CD4-positive, alpha-beta T cell (primary cell): ENCODE measurements at places on chromosomes 3 and 15.

- DNase-seq = no peak
These were observed 21.6 kb downstream of the MAGI1 start for GRCh38 chr3:66017084-66017483.

DNA sequence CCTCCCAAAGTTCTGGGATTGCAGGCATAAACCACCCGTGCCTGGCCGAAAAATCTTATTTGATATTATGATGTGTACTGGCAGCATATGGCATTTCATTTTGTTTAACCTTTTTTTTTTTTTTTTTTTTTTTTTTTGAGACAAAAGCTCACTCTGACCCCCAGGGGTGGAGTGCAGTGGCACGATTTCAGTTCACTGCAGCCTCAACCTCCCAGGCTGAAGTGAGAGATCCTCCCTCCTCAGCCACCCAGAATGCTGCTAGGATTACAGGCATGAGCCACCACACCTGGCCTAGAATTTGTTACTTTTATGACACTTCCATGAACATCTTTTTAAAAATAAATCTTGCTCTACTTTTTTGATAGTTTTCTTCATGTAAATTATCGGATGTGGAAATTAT lies 12.0 kb downstream of the TERB2 start:
- DNase-seq = no peak

DNA sequence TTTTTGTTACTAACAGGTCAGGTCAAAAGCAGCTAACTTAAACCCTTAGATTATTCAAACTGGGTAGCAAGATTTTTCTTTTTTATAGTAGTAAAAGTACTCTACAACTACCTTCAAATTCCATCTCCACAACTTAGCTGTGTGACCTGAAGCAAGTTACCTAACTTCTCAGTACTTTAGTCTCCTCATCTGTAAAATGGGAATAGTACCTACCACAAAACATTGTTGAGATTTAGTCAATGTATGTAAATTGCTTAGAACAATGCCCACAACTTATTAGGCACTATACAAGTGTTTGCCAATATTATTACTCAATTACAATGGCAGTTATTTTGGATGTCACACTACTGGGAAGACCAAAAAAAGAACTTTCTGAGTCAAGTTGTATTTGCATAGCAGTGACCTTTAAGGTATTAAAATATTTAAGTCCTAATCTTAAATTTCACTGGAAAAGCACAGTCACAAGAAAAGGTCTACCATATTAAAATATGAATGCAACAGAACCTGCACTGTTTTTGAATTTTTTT lies 2.9 kb downstream of the TASOR start:
- DNase-seq = no peak

DNA sequence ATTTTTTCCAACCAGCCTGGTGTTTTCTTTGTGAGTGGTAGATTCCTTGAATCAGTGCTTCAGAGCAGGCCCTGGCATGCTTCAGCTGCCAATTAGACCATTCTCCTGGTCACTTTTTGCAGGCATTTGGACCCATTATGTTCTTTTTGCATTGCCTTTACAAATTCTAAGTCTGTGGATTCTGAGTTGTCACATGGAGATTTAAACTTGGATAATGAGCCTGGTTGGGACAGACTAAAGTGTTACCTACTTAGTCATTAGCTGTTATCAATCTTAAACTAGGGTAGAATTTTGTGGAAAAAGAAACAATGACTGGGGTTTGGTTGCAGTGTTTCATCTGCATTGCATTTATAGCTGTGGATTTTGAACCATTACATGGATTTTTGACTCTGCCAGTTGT lies 40.6 kb downstream of the ARHGEF26 start:
- DNase-seq = no peak

GRCh38 chr3:76044601-76045600 lies 259.6 kb upstream of the ZNF717 start:
- DNase-seq = no peak

DNA sequence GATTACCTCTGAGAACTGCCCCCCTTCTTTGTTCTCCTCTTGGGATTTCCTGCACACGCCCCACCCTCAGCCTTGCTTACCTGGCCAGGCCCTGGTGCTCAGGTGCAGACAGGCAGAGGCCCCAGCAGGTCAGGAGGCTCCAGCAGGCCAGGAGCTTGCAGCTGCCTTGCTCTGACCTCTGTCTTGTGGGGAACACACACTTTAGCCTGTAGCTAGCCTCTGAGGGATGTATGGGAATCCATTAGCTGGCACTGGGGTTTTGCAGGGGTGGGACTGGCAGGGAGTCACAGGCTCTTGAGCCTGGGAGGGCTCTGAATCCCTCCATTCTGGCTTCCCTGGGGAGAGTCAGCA lies 2.7 kb downstream of the SMAD6 start:
- DNase-seq = no peak

DNA sequence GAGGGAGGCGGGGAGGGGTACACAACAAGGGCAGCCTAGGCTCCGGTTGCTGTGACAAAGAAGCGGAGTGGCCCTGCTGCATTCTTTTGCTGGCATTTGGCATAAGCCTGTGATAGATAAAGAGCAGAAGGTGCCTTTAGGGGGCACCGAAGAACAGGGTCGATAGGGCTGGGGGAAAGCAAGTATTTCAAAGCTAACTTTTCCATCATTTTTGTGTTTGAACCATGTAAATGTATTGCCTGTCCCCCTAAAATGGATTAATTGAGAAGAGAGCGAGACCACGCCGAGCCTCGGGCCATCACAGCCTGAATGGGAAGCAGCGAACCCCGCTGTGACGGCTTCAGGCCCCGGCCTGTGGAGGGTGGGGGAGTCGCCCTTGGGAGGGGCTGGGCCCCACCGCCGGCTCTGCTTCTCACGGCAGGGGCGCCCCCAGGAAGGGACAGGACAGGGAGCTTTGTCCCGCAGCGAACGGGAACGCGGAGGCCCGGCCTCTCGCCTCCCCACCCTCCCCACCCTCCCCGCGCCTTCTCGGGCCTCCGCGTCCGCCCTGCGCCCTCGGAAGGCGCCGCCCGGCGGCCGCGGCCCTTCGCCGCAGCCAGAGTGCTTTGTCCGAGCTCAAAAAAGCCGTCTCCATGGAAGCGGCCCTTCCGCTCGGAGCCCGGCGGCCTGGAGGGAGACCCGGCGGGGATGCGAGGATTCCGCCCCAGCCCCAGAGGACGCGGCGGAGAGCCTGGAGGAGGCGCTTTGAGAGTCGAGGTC lies 32.4 kb upstream of the ALDH1L1 start:
- DNase-seq = no peak
